ENCODE measurements at places on chromosomes 2 and 18.

DNA sequence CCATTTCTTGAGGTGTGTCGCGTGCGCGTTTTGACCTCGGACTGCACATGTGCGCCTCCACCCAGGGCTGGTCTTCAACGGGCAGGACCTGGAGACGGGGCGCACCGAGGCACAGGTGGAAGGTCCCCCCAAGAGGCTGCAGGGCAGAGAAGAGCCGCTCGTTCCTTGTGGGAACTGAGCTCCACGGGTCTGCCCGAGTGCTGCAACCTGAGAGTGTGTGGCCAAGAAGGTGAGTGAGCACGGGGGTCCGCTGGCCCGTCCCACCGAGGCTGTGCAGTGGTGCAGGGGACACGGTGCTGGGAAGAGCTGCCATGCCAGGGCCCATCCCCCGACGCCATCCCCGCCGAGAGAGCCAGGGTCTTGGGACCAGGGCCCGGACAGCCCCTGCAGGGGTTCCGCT, 268.3 kb downstream of the GALR1 start:
- DNase-seq, result no peak

DNA sequence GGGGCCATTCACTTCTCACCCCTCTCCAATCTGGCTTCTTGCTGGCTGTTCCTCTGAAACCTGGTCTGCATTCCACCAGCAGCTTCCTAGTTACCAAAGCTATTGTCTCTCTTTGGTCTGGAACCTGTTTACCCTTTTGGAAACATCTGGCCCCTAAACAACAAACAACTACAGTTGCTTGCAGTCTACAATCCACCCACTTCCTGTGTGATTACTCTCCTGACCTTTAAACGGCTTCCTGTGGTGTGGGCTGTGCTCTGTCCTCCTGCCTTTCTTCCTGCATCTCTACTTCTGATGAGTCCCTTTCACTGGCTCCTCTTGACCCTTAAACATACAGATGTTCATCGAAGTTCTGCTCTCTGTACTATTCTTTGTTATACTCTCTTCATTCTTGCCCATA, 303.8 kb downstream of the TDRD15 start:
- no peak for DNase-seq

- no peak for DNase-seq
Measured at GRCh38 chr2:18117592-18117991, 239.1 kb downstream of the KCNS3 start.

DNA sequence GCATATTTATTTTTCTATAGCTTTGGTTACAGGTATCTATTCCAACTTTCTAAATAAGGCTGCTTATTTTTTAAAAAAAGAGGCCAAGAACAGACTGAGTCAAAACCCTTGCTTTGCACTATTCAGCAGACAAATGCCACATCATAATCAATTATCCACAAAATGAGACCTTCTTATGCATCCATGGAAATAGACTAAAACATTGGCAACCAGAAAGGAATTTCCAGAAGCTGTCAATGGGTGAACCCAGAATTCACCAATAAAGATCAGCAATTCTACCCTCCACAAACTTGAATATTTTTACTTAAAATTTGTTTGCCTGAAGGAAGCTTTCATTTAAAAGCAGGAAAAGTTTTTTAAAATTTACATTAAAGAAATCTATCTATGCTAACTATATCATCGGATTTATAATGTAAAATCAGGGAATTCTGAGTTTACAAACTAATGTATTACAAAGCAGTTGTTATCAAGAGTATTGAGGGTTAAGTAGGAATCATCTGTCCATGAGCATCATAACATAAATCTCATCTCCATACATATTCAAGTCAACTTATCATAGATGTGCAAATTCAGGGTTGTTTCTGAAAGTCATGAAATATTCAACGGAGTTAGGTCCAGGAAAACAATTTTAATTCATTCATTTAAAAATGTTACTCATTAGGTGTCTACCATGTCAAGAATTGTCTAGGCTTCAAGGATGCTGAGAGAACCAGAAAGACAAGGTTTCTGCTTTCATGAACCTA, 548.0 kb downstream of the SATB2 start:
- no peak for DNase-seq

DNA sequence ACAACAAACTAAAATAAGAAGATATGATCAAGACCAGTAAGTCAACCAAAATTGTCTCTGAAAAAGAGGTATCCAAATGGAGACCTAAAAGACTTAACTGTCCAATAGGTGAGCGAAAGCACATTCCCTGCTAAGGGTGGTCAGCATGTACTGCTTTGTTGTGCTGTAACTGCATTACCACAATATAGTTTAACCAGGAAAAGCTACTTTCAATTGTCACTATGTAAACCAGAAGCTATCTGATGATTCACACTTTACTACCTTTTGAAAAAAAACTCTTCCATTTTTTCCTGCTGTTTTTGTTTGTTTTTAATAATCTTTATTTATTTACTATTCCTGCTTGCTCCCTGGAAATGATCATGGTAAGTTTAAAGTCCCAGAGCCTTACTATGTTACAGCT, 36.1 kb downstream of the ASXL2 start:
- no peak for DNase-seq

DNA sequence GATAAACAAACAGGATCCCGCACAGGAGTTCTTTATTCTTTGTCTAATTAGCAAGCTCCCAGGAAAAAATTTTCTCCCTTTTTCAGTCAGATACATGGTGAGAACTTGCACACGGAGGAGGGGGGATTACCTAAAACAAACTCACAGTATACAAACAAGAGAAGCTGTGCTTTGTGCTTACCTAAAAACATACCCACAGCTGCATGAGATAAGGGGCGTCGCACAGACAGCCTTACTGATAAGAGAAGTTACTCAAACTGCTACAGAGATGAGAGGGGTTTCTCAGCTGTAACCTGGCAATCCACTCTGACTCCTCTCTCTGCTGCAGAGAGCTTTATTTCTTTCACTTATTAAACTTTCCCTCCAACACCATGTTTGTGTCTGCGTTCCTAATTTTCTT, 32.9 kb upstream of the ST3GAL5 start:
- no peak for DNase-seq

DNA sequence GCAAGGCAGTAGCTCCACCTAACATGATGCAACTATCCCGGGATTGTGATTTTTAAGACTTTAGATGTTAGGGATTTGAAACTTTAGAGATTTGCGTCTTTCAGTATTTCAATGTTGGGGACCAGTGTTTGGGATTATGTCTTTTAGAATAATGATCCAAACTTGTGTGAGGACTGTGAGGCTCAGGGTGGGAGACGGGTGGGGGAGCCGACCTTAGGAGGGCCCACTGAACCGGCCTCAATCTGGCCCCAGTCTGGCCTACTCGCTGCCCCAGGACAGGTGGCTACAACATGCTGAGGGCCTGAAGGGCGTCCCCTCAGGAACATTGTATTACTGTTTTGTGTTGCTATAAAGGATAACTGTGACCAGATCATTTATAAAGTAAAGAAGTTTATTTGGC, 10.7 kb downstream of the AMER3 start:
- no peak for DNase-seq

- DNase-seq, result no peak
Measured at GRCh38 chr2:35416391-35417140, 939.0 kb upstream of the CRIM1 start.

DNA sequence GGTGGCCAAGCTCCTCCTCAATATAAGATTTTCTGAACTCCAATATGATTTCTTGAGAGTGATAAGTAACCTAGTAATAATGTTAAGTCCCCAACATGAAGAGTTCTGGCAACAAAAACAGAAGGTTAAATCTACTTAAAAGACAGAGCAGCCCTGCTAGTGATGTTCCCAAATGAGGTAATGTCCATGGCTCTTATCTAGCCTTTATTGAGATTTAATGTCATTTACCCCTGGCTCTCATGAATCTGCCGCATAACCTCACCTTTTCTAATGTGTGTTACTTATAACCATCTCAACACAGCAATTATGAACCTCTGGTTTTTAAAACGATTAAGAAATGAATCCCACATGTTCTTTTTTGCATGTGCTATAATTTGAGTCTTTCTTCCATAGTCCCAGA, 167.5 kb upstream of the ZFP36L2 start:
- no peak for DNase-seq

DNA sequence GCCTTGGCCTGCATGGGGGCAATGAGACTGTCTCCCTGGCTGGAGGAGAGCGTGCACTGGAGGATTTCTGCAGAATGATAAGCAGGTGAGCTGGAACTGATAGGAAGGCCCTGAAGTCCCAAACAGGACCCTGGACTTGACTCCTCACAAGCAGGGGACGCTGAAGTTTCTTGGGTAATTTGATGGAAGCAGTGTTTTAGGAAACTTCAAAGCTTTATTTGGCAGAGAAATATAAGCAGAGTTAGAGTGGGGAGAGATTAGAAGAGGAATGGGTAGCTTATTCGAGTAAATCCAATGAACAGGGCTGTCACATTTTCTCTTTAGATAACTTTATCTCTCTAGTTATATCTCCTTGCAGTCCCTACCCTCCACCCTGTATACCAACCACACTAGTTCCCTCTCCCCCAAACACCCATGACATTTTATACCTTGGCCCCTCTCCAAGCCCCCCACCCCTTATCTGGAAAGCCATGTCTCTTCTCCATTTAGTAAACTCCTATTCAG, 73.6 kb upstream of the IGFBP5 start:
- DNase-seq, result no peak

DNA sequence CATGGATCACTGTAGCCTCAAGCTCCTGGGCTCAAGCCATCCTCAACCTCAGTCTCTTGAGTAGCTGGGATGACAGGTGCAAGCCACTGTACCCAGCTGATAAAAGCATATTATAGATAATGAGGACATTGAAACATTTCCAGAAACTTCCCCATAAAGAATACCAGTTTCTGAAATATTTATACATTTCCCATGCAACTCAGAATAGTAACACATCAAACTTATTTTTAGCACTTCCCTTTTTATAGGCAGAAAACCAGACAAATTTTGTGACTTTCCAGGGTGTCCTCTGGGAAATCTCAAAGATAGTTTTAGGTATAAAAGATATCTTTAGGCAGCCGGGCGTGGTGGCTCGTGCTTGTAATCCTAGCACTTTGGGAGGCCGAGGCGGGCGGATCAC, 25.1 kb upstream of the DPYSL5 start:
- no peak for DNase-seq

GRCh38 chr2:241136191-241136590, 13.1 kb downstream of the PASK start:
- DNase-seq, result no peak

GRCh38 chr18:65990944-65991708, 240.3 kb downstream of the CDH7 start:
- no peak for DNase-seq

GRCh38 chr2:45332567-45332966, 278.5 kb downstream of the SRBD1 start:
- DNase-seq, result no peak
